Spinal cord (tissue), 10 donors: ENCODE measurements at places on chromosomes 6 and 20. TPM values are rescaled to one million over a fixed set of nuclear protein-coding genes. Genes with fewer than 3 reads are reported as not detected.

Gene CAP2
- 21.1 TPM for polyA plus RNA-seq

Gene FAM83B
- 0.06 TPM for polyA plus RNA-seq

Gene CTNNBL1
- polyA plus RNA-seq = 40.8 TPM

Gene DEF6
- polyA plus RNA-seq = 6.3 TPM

Gene THBS2
- polyA plus RNA-seq = 45.6 TPM

Gene SCGN
- polyA plus RNA-seq = 2.2 TPM

Gene EIF6
- 106 TPM for polyA plus RNA-seq

Gene IRF4
- polyA plus RNA-seq = 0.11 TPM

Gene ENPP5
- polyA plus RNA-seq = 4.0 TPM

Gene PAK5
- 17.8 TPM for polyA plus RNA-seq

Gene MLN
- polyA plus RNA-seq = 0.48 TPM

Gene FRK
- 0.43 TPM for polyA plus RNA-seq

Gene BPIFB4
- 0.32 TPM for polyA plus RNA-seq

Gene UNC93A
- polyA plus RNA-seq = not detected

Gene ANKRD66
- 1.9 TPM for polyA plus RNA-seq

Gene MAFB
- polyA plus RNA-seq = 18.0 TPM

Gene BMP2
- 6.9 TPM for polyA plus RNA-seq

Gene RBM24
- polyA plus RNA-seq = 2.8 TPM

Gene MUC22
- polyA plus RNA-seq = not detected

Gene GGT7
- polyA plus RNA-seq = 64.3 TPM

Gene ZBTB46
- 13.0 TPM for polyA plus RNA-seq

Gene FAM209B
- polyA plus RNA-seq = not detected

Gene ENPP4
- polyA plus RNA-seq = 9.4 TPM

Gene SOX18
- polyA plus RNA-seq = 8.7 TPM

Gene DEFB124
- not detected for polyA plus RNA-seq

Gene PRSS16
- polyA plus RNA-seq = 1.3 TPM

Gene EYA2
- polyA plus RNA-seq = 32.7 TPM

Gene MICA
- polyA plus RNA-seq = 6.0 TPM

Gene ULBP3
- 6.9 TPM for polyA plus RNA-seq

Gene LPIN3
- polyA plus RNA-seq = 2.7 TPM

Gene RNF144B
- 3.3 TPM for polyA plus RNA-seq

Gene GPR6
- polyA plus RNA-seq = 0.99 TPM

Gene TMEM14C
- polyA plus RNA-seq = 115 TPM

Gene TNFRSF6B
- polyA plus RNA-seq = 2.8 TPM

Gene HLA-DQA2
- 0.43 TPM for polyA plus RNA-seq

Gene FGD2
- polyA plus RNA-seq = 8.4 TPM

Gene STK4
- polyA plus RNA-seq = 15.3 TPM

Gene RCAN2
- 80.3 TPM for polyA plus RNA-seq

Gene CEP85L
- polyA plus RNA-seq = 7.4 TPM

Gene TMEM151B
- 51.1 TPM for polyA plus RNA-seq

Gene NHLRC1
- polyA plus RNA-seq = 2.7 TPM

Gene GGTLC1
- not detected for polyA plus RNA-seq

Gene OPN5
- polyA plus RNA-seq = 0.59 TPM

Gene ADGRF1
- 0.39 TPM for polyA plus RNA-seq

Gene SEL1L2
- 0.22 TPM for polyA plus RNA-seq

Gene C20orf96
- polyA plus RNA-seq = 26.9 TPM

Gene AIF1
- 42.5 TPM for polyA plus RNA-seq
